IPS DF 19.7 (cell line): ENCODE measurements at places on chromosomes 12 and 14.

DNA sequence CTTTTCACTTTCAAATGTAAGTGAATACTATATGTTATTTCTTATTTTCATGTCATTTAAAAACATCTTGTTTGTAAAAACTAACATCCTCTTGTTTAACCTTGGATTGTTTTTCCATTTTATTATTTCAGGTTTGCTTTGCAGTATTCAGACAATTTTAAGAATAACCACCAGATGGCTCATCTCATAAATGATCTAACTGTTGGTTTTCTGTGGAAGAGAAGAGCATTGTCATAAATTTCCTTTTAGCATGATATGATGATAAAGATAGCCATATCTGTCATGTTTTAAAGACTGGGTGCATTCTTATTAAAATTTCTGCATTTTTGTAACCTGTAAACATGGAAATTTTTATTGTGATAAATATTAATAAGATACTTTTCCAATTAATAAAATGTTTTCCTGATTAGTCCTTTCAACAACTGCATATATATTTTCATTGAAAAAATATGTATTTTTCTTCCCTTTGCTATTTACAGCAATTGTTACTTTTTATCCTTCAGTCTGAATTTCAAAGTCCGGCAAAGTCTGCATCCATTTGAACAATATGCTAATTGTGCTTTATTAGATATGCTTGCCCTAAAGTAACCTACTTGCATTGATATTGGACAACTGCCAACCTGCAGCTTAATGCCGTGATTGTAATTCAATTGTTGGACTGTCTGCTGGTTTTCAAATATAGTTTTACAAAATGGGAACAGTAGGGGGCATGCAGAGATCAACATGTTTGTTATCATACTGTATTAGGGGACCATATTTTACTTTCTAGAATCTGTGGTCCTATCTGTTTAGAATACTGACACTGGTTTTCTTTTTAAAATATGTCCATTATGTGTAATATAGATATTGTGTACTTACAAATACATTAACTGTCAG, 163.4 kb downstream of the GARIN6 start:
- DNase-seq: no peak

DNA sequence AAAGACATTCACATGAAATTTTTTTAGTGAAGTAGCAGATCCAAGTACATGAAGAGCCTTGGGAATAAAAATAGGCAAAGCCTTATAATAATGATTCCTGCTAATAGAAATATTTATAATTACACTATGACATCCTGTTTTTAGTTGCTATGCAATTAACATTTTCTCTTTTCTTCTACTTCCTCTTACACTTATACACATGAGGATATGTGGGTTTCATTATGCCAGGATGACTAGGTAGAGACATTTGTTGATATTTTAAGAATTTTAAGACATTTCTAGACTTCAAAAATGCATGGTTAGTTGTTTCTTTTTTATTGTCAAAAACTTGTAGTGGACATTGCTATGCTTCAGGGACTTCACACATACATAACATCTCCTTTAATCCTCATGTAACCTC, 326.8 kb downstream of the SYT1 start:
- no peak for DNase-seq

- DNase-seq: no peak
These were observed 63.1 kb upstream of the SOX5 start for GRCh38 chr12:24012528-24012927.

GRCh38 chr12:45989721-45990467, 480 bp downstream of the SCAF11 start:
- DNase-seq: no peak

GRCh38 chr12:1115484-1116231, 124.6 kb downstream of the ERC1 start:
- DNase-seq: no peak

DNA sequence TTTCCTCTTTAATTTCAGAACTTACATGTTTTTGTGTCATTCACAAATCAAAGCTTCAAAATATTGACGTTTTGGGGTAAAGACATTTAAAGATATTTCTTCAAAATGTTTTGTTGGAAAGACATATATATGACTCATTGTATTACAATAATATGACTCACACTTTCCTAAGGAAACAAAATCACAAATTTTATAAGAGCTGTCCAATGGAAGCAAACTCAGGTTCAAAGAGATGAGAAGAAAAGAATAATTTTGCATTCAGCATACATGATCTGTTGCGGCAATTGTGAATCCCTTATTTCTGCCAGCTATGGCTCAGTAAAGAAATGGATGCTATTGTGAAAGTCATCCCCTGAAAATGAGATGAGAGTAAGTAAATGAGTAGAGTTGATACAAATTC, 82.7 kb downstream of the GRIP1 start:
- no peak for DNase-seq

- DNase-seq: no peak
These were observed 4.6 kb downstream of the TMEM120B start for GRCh38 chr12:121717041-121717699.

DNA sequence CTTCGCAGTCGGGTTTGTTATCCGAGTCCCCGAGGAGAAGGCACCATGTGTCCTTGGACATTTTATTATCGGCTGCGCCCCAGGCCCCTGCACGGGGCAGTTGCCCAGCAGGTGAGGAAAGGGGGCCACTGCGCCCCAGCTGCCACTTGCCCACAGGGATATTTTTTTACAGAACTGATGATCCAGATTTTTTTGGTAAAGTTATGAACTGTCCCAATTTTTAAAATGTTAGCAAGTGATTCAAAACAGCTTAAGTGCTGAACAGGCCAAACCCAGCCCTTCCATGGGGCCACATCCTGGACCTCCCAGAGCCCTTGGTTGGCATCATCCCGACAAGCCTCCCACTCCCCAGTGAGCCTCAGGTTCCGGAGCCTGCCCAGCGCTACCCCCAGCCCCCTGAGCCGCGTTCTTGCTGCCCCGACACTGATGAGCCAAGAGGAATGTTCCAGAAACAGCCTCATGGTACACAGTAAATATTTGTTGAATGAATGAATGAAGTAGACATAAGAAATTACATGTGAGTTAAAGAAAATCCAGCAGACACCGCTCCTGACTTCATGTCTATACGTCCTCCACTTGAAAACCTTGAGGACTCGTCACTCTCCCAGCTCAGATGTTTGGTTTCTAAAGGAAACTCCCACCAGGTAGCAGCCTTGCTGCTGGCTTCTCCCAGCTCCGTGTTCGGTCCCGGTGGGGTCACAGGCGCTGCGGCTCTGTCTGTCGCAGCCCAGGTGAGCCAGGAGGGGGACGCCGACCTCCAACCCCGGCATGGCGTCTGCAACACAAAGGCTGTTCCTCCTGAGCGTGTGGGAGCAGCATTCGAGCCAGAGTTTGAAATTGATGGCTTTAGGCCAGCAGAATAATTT, 88.5 kb downstream of the ADGRD1 start:
- DNase-seq: no peak

DNA sequence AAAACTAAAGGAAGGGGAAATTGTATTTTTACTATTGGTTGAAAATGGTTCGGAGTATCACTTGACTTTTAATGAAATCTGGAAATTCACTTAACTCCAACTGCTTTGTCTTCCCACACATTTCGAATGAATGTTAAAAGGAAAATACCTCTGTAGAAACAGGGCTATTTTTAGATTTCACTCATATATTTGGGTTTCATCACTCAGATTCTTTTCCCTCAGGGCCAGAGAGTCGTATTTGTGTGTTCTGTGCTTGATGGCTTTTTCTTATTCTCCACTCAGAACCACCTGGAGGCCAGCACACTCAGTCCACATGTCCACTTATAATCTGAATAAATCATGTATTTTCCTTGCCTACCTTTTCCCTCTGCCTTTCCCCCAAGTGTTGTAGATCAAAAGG, 40.0 kb downstream of the DAAM1 start:
- DNase-seq: no peak
